ENCODE measurements at places on chromosomes 7 and 10. TPM values are rescaled to one million over a fixed set of nuclear protein-coding genes. Genes with fewer than 3 reads are reported as not detected.

GRCh38 chr7:80838643-80839042 lies 80.2 kb downstream of the SEMA3C start:
- DNase-seq, result no peak

DNA sequence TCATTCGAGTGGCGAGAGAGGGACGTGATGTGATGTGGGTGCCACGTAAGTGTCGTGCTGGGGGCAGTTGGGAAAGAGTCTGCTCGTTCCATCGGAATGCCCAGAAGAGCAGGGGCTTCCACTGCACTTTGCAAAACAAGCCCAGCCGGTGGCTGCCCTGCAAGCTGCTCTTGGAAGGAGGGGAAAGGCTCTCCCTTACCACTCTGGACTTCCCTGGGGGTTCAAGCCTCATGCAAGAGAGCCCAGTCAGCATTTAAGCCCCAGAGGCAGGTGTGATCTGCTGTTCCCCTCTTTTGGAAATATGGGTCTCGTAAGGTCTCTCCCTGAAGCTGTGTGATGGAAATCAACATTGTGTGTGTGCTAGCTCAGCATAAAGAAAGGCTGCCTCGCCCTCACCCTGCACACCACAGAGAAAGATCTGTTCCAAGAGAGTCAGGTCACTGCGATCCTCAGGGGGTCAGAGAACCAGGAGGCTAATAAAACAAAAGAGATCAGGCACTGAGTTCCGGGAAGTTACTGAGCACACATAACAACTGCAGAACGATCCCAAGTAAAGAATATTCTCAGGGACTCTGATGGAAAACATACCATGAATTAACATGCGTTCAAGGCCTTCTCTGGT lies 212.5 kb downstream of the ADAM12 start:
- DNase-seq, result no peak

GRCh38 chr7:36103837-36104561 lies 49.1 kb upstream of the EEPD1 start:
- DNase-seq, result no peak

HECW1 gene
- total RNA-seq, result not detected

GRCh38 chr7:113013761-113014449 lies 72.7 kb downstream of the GPR85 start:
- no peak for DNase-seq

- DNase-seq, result no peak
Measured at GRCh38 chr10:132420469-132420980, 23.5 kb downstream of the PWWP2B start.

ELAPOR2 gene
- total RNA-seq, result 1.9 TPM

DNA sequence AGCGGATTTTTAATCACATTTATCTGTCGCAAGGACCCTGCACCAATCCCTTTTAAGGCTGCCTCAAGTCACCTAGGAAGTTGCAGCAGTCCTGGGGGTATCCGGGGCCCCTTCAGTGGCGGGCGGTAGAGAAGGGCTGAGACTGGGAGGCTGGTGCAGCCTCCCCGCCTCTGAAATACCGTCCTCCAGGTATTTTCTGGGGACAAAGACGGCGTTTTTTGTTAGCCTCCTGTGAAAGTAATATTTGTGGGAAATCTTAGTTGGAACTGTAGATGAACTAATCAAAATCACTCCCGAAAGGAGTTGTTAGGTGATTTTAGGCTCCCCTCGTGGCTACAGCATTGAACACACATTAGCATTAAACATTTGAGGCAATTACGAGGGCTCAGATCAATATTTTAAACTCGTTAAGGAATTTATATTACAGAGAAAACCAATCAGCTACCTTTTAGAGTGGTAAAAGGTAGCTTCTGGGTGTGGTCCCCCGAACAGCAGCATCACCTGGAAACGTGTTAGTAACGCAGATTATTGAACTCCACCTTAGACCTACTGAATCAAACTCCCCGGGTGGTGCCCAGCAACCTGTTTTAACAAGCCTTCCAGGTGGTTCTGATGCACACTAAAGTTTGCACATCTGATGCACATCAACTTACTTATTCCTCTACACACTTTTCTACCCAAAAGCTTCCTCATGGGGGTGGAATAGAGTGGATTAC lies 530 bp upstream of the ANXA7 start:
- DNase-seq, result no peak

DNA sequence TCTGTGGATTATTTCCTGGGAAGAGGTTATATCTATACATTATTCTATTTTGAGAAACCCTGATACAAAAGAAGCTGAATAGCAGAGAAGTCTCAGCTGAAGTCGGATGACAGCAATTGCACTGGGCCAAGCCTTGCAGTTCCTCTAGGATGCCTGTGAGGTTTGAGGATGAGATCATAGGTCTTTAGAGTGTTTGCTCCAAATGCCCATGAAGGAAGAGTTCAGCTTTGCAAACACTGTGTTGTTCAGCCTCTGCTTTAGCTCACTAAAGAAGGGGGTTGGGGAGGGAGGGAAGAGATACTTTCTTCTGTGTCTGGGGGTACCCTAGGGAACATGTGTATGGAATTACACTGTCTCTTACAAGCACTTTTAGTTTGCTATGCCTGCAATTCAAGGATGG lies 282.5 kb upstream of the NRP1 start:
- DNase-seq, result no peak

- DNase-seq, result no peak
Measured at GRCh38 chr10:98135222-98135899, 904 bp downstream of the R3HCC1L start.

EN2 gene
- total RNA-seq, result not detected

DNA sequence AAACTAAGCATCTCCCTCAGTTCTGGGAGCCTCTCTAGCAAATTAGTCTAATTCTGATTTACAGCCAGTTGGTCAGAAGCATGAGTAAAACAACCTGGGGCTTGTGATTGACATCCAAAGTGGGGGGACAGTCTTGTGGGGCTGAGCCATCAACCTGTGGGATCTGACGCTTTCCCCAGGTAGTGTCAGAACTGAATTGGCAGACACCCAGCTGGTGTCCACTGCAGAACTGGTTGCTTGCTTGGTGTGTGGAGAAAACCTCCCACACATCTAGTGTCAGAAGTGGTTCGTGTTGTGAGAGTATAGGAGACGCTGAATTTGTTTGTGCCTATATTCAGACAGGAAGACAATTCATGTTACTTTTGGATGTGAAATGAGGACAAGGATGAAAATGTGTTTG lies 92.2 kb upstream of the PDCD4 start:
- no peak for DNase-seq

DNA sequence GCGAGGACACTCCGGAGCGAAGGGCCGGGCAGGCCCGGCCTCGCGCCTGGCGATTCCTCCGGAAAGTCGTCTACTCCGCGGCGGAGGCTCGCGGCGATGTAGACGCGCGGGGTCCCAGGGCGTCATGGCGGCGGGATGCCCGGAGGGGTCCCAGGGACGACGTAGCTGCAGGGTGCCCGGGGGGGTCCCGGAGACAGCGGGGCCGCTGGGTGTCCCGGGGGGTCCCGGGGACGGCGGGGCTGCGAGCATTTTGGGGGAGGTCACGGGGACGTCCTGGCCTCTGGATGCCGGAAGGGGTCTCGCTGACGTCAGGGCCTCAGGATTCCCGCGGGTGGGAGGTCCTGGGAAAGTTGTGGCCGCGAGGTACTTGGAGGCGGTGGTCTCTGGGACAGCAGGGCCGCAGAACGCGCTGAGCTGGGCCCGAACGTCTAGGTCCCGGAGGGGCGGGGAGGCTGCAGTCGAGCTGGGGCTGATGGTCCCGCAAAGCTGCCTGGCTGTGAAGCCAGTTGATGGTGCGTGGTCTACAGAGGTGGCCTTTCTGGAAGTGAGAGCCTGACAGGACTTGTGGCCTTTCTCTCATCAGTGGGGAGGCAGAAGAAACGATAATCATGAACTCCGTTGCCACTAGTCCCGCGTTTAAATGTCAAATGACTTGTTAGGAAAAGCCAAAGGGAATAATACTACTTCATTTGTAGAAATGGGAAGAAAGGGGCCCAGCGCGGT lies 637 bp downstream of the HSPA14 start:
- no peak for DNase-seq

WNT8B gene
- total RNA-seq, result not detected

DNA sequence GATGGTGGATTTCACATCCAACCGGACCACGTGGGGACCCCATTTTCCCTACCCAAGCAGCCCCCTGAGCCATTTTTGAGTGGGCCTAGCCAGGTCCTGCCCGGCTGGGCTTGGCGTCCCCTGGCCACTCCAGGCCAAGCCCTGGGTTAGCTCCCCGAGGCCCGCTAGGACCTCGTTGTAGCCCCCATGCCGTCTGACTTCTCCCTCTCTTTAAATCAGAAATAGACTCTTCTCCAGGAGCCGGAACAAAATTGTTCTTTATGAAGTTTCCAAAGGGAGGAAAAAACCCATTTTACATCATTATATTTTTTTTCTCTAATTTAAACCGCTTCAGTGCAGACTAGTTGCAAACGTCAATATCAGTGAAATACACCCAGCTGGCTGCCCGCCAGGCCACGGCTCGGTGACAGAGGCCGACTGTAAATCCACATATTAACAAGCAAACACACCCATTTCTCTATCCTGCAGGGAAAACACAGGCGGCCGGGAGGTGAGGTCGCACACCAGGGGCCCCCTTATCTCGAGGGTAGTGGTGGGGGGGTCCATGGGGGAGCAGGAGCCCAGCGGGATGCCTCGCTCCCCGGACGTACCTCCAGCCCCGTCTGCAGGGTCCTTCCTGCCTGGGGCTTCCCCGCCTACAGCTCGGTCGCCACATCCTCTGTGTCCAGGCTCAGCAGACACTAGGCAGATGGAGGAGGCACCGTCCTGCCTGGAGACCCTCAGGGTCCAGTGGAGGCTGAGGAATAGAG lies 72.7 kb downstream of the ELFN1 start:
- DNase-seq, result no peak

AKR1C3 gene
- total RNA-seq, result 2.2 TPM

DNA sequence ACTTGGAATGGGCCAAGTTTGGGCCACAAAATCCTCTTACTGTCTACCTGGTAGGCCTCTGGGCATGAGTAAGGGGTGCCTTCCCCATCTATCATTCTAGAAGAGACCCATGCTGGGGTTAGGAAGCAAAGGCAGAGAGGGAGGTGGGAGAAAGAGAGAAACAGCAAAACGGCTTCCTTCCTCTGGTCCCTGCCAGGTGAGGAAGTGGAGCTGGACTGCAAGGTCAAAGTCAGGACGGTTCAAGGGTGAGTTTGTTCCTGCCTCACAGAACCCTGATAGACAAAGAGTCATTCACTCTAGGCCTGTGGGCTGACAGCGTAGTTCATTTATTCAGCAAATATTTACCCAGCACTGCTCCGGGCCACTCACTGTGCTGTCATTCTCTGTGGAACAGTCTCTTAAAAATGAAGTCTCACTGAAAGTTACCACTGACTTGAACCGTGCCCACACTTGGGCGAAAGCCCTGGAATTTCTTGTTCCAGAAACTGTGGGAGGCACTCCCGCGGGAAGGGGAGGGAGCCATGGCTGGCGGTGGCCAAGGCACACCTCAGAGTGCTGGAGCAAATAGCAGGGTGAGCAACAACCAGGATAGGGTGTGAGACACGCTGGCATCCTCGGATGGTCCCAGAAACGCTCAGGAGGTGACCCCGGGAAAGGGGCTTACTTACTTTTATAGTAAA lies 26.2 kb upstream of the ECHDC3 start:
- DNase-seq, result no peak

DNA sequence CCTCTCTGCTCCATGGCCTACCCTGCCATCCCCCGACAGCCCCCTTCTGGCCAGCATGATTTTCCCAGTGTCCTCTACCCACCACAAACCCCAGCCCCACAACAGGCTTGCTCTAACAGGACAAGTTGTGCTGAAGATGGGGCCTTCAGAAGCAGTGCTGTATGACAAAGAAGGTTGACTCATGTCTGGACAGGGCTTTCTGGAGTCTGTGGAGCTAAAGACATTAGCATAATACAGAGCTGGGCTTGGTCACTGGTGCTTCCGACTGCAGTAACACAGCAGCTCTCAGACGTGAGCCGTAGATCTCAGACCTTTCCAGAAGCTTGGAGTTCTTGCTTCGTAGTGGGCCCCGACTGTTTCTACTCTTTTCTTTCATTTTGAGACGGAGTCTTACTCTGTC lies 100.5 kb downstream of the GTF2IRD1 start:
- DNase-seq, result no peak

REPIN1 gene
- 218 TPM for total RNA-seq

DNA sequence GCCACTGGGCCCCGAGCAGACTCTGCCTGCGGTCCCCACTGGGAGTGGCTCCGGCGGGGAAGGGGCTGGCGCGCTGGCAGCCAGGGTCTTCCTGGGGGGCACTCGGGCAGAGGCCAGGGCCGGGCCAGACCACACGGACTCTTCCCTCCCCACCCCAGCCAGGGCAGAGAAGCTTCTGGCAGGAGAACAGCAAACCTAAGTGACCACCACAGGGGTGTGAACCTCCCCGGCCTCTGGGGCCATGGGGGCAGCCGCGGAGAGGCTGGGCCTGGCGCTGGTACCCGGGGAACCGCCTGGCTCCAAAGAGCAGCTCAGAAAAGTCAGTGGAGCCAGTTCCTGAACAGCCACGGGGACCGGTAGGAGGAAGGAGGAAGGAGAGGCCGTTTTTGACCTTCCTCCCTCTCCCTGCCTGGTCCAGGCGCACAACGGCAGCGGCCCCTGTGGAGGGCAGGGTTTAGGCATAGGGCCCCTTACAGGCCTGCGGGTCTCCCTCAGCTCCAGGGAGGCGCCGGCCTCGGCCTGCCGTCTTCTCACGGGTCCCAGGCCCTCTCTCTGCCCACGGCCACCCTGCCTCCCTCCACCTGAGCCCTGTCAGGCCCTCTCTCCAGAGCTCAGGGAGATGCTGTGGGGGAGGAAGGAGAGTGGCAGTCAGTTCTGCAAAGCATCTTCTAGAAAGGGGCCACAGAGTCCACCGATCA lies 51.8 kb downstream of the TMEM209 start:
- no peak for DNase-seq

DNA sequence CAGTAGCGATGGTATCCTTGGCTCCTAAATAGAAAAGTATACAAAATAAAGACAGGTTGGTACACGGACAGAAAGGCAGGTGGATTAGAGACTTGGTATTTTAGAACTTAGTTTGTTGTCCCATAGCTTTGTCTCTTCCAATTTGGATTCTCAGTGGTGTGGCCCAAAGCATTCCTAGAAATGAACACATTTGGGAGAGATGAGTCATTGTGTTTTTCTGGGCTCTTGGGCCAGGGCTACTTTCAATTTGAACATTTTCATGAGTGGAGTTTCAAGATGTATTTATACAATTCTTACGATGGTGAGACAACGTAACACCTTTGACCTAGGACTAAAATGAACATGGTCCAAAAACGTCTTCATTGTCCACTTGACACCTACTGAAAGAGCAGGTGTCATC lies 225.1 kb upstream of the YAE1 start:
- DNase-seq, result no peak

DNA sequence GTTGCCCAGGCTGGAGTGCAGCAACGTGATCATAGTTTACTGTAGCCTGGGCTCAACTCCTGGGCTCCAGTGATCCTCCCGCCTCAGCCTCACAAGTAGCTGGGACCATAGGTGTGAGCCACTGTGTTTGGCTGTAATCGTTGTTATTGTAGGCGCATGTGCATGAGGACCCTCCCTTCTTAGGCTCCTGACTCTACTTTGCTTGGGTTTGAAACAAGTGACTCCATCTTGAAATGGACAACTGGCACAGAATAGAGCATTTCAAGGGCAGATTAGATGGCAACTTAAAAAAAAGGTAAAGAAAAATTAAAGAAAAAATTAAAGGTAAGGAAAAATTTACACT lies 15.4 kb upstream of the GIMAP8 start:
- DNase-seq, result no peak

All from epithelial cell of proximal tubule (primary cell).